ENCODE measurements at places on chromosomes 5 and 9.

GRCh38 chr9:128729302-128729701, 5.4 kb upstream of the ZDHHC12 start:
- no peak for DNase-seq

- DNase-seq, result no peak
Measured at GRCh38 chr9:76400534-76401096, 6.4 kb upstream of the RFK start.

GRCh38 chr5:78773655-78774054, 125.1 kb upstream of the LHFPL2 start:
- DNase-seq, result no peak

DNA sequence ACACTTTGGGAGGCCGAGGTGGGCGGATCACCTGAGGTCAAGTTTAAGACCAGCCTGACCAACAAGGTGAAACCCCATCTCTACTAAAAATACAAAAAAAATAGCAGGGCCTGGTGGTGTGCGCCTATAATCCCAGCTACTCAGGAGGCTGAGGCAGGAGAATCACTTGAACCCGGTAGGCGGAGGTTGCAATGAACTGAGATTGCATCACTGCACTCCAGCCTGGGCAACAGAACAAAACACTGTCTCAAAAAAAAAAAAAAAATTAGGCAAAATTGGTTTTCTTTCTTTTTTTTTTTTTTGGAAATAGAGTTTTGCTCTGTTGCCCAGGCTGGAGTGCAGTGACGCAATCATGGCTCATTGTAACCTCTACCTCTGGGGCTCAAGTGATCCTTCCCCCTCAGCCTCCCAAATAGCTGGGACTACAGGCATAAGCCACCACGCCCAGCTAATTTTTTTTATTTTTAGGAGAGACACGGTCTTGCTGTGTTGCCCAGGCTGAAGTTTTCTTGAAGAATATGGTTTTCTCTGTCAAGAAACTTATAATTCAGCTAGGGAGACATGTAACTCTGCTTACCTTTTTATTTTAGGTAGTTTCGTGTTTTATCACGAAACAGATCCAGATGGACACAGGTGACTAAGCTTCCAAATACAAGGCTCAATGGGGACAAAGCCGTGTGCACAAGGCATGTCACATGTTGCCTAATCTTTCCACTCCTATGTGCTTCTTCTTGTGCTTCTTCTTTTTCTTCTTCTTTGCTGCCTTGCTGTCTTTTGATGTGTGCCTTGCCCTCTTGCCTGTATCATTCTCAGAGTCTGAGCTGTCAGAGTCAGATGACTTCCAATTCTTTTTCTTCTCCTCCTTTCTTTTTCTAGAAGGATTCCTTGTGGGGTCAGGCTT, 14.3 kb downstream of the TTC1 start:
- no peak for DNase-seq

- no peak for DNase-seq
Measured at GRCh38 chr5:77900691-77901090, 124.6 kb upstream of the TBCA start.

- DNase-seq, result no peak
Measured at GRCh38 chr9:97419309-97419867, 7.5 kb downstream of the TDRD7 start.

- DNase-seq, result no peak
Measured at GRCh38 chr5:849651-850301, 1.0 kb downstream of the ZDHHC11 start.

- DNase-seq, result peak; percentile 58
Measured at GRCh38 chr9:35748858-35749514, at the start of the genes GBA2 and RGP1. Gene GBA2 (minus strand): TSS chr9:35749228. CDS start chr9:35748704, 524 bp downstream. Gene RGP1 (plus strand): TSS chr9:35749287. CDS start chr9:35749756, 469 bp downstream.

GRCh38 chr5:39055768-39056398, 18.3 kb downstream of the RICTOR start:
- DNase-seq, result no peak

DNA sequence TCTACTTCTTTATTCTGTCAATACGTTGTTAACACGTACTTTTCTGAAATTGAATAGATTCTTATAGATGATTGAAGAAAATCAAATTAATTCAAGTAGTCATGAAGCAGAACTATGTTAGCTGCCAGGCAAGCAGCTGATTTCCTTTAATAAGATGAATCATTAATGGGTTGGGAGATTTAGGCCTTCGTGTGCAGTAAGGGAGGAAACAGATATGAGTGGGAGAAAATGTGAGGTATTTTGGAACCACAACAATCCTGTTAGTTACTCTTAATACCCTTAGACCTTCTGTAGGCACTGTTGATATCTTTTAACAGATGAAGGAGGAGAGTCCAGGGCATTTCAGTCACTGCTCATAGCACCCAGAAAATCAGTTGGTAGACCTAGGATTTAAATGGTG, 121.0 kb downstream of the AOPEP start:
- DNase-seq, result no peak

- no peak for DNase-seq
Measured at GRCh38 chr5:154603953-154604679, 126.1 kb upstream of the HAND1 start.

- no peak for DNase-seq
Measured at GRCh38 chr9:116345817-116346216, 192.2 kb downstream of the PAPPA start.

DNA sequence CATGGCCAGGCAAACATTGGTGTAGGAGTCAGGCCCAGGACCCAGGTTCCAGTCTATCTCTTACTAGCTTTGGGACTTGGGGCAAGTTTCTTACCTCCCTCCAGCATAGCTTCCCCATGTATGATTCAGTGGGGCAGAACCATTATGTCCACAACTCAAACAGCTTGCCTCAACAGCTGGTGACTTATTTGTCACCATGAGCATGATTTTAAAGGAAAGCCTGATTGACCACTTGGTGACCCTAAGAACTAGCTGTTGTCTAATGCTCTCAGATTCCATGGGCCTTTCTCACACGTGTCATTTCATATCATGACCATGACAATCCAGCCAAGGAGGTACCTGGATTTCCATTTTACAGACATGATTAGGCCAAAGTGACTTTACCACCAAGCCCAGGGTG, 126.4 kb downstream of the TTLL11 start:
- no peak for DNase-seq

DNA sequence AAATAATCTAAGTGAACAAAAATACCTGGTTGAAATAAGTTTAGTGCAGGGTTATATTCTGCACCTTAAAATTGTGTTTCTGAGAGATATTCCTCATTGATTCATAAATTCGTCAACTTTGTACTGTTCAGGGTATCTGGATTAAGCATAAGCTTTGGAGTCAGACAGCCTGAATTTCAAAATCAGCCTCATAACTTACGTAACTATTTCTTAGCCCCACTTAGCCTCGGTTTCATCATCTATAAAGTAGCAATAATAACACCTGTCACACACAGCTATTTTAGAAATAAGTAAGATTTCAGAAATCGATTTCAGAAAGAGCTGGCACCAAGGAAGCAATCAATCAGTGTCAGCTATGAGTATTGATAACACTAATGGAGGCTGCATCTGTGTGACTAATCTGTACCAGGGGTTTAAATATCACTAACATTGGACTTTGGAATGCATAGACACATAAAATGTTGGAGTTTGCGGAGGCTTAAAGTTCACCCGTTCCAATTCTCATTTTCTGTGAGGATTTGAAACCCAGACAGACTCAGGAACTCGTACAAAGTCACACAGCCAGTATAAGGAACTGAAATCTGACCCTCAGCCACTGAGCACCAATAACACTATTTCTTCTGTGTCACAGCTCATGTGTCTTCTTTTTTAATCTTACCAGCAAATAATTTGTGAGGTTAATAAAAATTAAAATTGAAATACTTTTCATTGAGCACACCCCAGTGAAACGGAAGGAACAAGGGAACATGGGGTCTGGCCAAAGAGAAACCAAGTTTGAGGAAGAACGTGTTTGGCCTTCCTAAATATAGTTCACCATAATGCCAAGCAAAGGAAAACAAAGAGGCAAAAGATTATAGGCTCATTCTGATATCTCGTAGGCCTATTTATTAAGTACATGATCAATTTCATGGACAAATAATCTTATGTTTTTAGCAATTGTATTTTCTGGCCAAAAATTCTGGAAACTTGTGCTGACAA, 194.4 kb upstream of the PTGER4 start:
- no peak for DNase-seq

- DNase-seq, result no peak
Measured at GRCh38 chr5:146878476-146879172, at the start of gene PPP2R2B. Gene PPP2R2B (minus strand): TSS chr5:146878757.

GRCh38 chr9:93818827-93819472, 136.2 kb downstream of the BARX1 start:
- DNase-seq, result no peak

DNA sequence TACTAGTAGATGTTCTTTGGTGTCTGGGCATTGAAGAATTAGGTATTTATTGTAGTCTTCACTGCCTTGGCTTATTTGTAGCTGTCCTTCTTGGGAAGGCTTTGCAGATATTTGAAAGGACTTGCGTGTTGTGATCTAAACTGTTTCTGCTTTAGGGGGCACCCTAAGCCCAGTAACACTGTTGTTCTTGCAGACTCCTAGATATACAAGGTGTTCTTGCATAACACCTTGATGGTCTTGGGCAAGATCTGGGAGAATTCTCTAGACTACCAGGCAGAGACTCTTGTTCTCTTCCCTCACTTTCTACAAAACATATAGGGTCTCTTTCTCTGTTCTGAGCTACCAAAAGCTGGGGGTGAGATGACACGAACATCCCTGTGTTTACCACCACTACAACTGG, 179.1 kb downstream of the FAM170A start:
- DNase-seq, result no peak

DNA sequence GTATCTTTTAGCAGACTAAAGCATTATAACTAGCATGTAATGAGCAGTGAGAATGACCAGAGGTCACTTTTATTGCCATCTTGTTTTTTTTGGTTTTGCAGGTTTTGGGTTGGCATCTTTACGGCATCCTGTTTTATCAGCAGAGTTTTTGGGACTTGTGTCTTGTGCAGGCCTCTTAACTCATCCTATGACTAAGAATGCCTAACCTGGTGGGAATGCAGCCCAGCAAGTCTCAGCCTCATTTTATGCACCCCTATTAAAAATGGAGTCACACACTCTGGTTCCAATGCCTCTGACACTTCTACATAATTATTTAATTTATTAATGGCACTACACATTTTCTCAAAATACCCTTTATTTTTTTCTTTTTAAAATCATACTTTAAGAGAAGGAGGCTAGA, 726.5 kb upstream of the RIOK2 start:
- DNase-seq, result no peak

GRCh38 chr5:64811050-64811640, 42.4 kb downstream of the CWC27 start:
- no peak for DNase-seq
